ENCODE measurements at places on chromosomes 2 and 18.

GRCh38 chr2:132813422-132813821 lies 143.4 kb upstream of the LYPD1 start:
- ATAC-seq = no peak

DNA sequence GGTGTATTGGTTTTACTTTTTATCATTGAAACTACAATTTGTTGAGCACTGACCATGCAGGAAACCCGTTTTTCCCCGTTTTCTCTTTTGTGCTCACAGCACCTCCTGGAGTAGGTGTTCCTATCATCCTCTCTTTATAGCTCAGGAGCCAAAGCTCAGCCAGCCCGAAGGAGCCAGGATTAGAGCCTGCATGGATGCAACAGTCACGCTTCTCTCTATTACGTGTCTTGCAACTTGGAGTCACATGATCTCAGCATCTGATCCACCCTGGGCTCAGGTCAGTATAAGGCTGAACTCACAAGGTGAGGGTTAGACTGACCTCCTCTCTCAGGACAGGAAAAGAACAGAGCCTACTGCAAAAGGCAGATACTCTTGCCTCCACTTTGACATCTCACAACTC lies 150.5 kb downstream of the MBP start:
- no peak for ATAC-seq

GRCh38 chr2:199988151-199988550 lies 32.8 kb downstream of the MAIP1 start:
- no peak for ATAC-seq

DNA sequence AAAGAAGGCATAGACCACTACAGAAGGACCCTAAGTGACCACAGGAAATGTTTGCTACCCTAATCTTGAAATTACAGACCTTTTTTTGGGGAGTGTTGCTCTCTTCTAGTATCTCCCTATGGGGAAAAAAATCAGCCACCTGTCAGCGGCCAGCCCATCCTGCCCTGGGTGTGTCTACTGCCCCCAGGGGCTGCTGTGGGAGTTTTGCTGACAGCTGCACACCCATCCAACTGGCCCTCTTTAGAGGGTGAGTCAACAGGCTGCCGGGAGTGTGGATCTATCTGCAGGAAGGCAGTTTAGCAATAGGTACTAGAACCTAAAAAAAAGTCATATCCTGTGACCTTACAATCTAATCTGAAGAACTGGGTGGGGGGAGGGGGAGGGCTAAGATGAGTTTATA lies 796 bp upstream of the DYSF start:
- 0 out of 3 replicates have a peak, but pooled peaks have one; percentile 21 for ATAC-seq

GRCh38 chr2:42764096-42764495 lies at the start of gene OXER1:
Gene OXER1, minus strand, starts transcription at chr2:42764135. Its CDS starts 73 bp downstream, at chr2:42764062.
- ATAC-seq = no peak

- peak; percentile 9 for ATAC-seq
Measured at GRCh38 chr18:28149810-28150420, 27.0 kb downstream of the CDH2 start.

- no peak for ATAC-seq
Measured at GRCh38 chr18:37540424-37541138, 25.0 kb downstream of the CELF4 start.

DNA sequence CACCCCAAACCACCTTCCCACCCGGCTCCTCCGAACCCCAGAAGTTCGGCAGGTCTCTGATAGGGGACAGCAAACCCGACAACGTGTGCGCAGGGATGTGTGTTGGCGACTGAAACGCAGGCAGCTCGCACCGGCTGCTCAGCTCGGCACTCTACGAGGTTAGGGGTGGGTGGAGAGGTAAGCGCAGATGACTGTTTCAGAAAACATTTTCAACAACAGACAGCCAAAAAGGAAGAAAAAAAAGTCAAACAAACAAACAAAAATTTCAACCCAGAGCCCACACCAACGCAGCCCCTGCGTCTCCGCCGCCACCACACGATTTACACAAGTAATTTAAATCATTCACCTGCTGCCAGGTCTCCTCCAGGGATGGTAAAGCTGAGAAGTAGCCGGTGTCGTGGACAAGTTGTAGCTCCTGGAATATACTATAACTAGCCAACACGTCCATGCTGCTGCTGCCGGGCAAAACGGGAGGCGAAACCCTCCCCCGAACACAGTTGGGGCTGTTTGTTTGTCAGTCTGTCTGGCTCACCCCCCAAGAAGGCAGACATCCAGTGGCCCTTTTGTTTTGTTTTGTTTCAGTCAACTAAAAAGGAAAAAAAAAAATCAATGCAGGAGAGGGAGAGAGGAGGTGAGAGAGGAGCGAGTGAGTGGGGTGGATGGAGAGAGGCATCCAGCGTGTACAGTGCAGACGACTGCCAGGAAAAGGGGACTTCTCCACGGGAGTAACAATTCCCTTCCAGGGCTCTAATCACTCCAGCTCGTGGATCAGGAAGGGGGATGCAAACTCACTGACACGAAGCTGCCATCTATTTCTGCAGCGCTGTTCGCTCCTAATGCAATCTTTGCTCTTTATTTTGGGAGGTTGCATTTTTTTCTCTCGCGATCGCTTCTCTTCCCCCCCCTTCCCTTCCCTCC lies at the start of gene KLF7:
Gene KLF7 (minus strand): TSS at position 828 of the 918 bp plus-strand sequence. CDS start 380 bp downstream, at position 448.
- peak; percentile 17 for ATAC-seq

DNA sequence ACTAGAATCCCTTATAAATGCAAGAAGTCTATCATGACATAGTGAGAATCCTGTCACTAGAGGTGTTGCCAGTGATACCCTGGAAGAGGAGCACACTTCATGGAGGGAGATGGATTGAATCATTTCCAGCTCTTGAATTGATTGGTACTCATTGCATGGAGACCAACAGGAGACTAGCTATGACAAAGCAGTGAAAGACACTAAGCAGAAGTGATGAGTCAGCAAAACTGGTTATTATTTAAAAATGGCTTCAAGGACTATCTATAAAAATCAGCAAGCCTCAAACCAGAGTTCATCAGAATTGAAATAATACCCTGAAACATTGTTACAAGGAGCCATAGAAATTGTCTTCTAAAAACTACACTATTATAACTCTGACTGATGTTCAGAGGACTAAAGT lies 200.3 kb downstream of the PDE11A start:
- ATAC-seq = no peak
